Right lobe of liver (tissue), 6 donors: ENCODE measurements at places on chromosomes 7 and 10.

GRCh38 chr7:142385491-142386340 lies 127.9 kb upstream of the PRSS58 start:
- H3K4me3 ChIP-seq = no peak overlapping the region
- no peaks in the 10 kb centered on the region for H3K27me3 ChIP-seq
- H3K36me3 ChIP-seq = no peaks in the 10 kb centered on the region
- DNase-seq = no peak
- no peaks in the 10 kb centered on the region for H3K4me1 ChIP-seq

GRCh38 chr7:18515067-18515466 lies 19.5 kb downstream of the HDAC9 start:
- no peaks in the 10 kb centered on the region for H3K36me3 ChIP-seq
- no peaks in the 10 kb centered on the region for H3K4me1 ChIP-seq
- no peak for DNase-seq
- H3K27ac ChIP-seq = no peak overlapping the region

DNA sequence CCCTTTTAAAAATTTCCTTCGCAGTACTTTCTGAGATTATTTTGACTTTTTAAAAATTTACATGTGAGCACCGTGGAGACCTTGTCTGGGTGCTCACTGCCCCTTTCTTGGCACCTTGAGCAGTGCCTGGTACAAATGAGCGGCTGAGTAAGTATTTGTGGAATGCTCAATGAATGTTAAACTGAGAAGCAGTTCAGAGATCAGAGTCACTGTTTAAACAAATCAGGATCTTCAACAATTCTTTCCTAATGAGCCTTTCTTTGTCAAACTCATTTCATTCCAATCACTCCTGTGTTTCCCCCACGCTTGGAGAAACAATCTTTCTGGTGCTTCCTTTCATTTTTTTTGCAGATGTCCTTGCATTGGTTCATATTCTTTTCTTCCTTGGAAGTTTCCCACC lies 611.3 kb upstream of the GALNT17 start:
- H3K27me3 ChIP-seq = no peaks in the 10 kb centered on the region

DNA sequence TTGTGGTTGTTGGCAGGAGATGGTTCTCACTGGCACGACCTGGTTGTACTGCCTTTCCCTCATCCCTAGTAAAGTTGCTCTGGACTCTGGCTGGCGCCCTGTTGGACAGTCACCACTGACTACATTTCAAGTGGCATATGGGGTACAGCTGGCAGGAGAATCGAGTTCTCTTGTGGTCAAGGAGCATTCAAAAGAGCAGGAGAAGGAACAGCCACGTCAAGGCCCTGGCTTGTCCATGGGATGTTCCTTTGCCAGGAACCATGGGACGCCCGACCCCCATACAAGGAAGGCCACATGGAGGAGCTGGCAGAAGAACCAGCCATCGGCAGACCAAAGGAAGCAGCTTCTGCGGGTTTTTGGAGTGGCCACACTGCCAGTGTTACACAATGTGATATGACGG lies 87.0 kb upstream of the SLC25A13 start:
- no peaks in the 10 kb centered on the region for H3K4me1 ChIP-seq
- H3K4me3 ChIP-seq = no peak overlapping the region

GRCh38 chr7:134779741-134780065 lies 269 bp downstream of the CALD1 start:
- H3K36me3 ChIP-seq = no peaks in the 10 kb centered on the region
- H3K4me3 ChIP-seq = peak overlapping the region; percentile 39
- H3K27me3 ChIP-seq = no peaks in the 10 kb centered on the region
- no peak for DNase-seq

GRCh38 chr10:60086862-60087261 lies 180.5 kb upstream of the CCDC6 start:
- H3K4me3 ChIP-seq = no peak overlapping the region
- no peaks in the 10 kb centered on the region for H3K4me1 ChIP-seq
- H3K27ac ChIP-seq = no peak overlapping the region
- no peaks in the 10 kb centered on the region for H3K27me3 ChIP-seq
- DNase-seq = no peak
- H3K36me3 ChIP-seq = no peaks in the 10 kb centered on the region

DNA sequence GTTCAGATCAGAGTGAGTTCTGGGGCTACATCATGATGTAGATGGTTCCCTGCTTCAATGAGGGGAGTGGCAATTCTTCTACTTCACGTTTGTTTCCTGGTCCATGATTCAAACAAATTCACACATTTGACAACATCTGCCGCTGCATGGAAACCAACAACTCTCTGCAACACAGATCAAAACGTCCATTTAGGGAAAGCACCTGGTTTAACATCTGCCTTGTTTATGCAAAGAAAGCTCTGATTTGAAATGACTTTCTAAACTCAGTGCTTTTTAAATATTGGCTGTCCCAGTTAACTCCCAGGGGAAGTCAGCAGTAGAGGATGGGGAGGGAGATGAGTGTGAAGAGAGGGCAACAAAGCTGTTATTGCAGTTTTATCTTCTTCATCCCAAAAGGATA lies 93.8 kb downstream of the GAD2 start:
- H3K27me3 ChIP-seq = no peaks in the 10 kb centered on the region
- no peak overlapping the region for H3K4me3 ChIP-seq
- H3K4me1 ChIP-seq = no peaks in the 10 kb centered on the region
- no peak overlapping the region for H3K27ac ChIP-seq
- no peaks in the 10 kb centered on the region for H3K36me3 ChIP-seq

DNA sequence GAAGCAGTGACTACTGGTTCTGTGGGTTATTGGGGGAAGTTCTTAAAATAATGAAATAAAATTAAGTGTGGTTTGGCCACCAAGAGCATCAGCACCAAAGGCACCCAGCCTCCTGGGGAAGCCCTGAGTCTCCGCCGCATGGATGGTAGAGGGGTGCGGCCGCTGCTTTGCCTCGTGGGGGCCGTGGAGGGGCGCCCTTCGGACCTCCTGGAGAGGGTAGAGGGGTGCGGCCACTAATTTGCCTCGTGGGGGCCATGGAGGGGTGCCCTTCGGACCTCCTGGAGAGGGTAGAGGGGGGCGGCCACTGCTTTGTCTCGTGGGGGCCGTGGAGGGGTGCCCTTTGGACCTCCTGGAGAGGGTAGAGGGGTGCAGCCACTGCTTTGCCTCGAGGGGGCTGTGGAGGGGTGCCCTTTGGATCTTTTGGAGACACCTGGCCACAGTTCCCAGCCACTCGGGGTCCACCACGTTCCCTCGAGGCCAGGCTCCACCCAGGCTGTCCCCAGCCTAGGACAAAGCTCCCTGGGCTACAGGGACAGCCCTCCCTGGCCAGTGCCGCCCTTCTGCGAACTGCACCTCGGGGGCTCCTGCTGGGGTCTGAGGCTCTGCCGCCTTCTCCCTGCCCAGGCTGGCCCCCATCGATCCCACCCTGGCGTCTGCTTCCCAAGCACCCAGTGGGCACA lies 535.1 kb downstream of the PTPRN2 start:
- no peaks in the 10 kb centered on the region for H3K27me3 ChIP-seq
- no peak overlapping the region for H3K4me3 ChIP-seq
- DNase-seq = no peak
- H3K4me1 ChIP-seq = no peaks in the 10 kb centered on the region

DNA sequence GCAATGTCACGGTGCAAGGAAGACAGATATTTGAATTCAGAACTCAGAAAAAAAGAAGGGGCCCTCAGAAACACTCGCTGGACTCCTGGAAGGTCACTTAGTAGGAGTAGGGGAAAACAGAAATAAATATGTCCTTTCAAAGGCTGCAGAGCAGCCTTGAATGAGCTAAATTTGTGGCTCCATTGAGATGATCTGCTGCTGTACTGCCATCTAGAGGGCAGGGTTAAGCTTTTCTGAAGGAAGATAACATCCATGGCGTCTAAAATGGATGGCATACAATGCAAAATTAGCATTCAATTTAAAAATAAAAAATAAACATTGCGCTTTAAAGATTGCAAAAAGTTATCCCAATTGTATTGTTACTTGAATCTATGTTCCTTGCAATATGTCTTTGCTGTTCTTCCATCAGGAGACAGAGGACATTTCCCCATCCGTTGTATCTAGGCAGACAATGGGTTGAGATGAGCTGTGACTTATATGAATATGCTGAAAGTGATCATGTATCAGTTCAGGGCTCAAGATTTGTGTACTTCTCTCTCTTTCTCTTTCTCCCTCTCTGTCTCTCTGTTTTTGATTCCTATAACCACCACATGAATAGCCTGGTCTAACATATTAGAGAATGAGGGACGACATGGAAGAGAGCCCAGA lies 642.2 kb downstream of the SH2D4B start:
- DNase-seq = no peak
- H3K36me3 ChIP-seq = no peaks in the 10 kb centered on the region
- H3K27me3 ChIP-seq = no peaks in the 10 kb centered on the region
- H3K4me3 ChIP-seq = no peak overlapping the region
- no peaks in the 10 kb centered on the region for H3K4me1 ChIP-seq

GRCh38 chr10:117878626-117879025 lies 168.1 kb downstream of the RAB11FIP2 start:
- H3K4me3 ChIP-seq = no peak overlapping the region
- H3K4me1 ChIP-seq = no peaks in the 10 kb centered on the region
- H3K36me3 ChIP-seq = no peaks in the 10 kb centered on the region
- H3K27me3 ChIP-seq = no peaks in the 10 kb centered on the region

- no peaks in the 10 kb centered on the region for H3K27me3 ChIP-seq
- H3K36me3 ChIP-seq = no peaks in the 10 kb centered on the region
- no peak for DNase-seq
Measured at GRCh38 chr7:44631458-44632115, 25.2 kb downstream of the OGDH start.
